ENCODE measurements at places on chromosomes 5 and 9. TPM values are rescaled to one million over a fixed set of nuclear protein-coding genes. Genes with fewer than 3 reads are reported as not detected.

CDX1 gene
- total RNA-seq = not detected

GRCh38 chr5:1279443-1280151 is 15.3 kb downstream of the TERT start:
- no peak for DNase-seq

DNA sequence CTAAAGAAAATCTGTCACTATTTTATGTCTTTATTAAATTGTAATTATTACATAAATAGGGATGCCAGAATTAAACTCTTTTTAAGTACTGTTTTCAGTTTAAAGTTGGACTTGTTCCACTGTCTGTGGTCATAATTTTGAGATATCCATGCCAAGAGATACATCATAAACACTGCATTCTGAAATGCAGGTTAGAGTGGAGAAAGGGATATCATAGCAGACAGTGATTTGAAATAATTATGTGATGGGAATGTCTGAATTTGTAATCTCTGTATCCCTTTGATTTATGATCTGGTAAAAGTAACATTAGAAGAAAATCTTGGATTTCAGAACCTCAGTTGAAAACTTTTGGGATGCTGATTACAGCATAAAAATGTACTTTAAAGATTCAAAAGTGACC is 222.1 kb downstream of the GOLPH3 start:
- DNase-seq = no peak

GRCh38 chr5:166493612-166494011 is 1797.8 kb upstream of the WWC1 start:
- no peak for DNase-seq

ABHD17B gene
- total RNA-seq = 12.0 TPM

FAM78A gene
- total RNA-seq = 2.5 TPM

SMIM33 gene
- total RNA-seq = not detected

PCDHGA5 gene
- 8.6 TPM for total RNA-seq

- DNase-seq = no peak
These were observed 16.6 kb upstream of the CAVIN4 start for GRCh38 chr9:100561256-100561655.

GRCh38 chr5:31098811-31099210 is 94.7 kb upstream of the CDH6 start:
- no peak for DNase-seq

- DNase-seq = no peak
These were observed 33.9 kb upstream of the GLIS3 start for GRCh38 chr9:4333787-4334186.

GRCh38 chr5:147432323-147432722 is 77.5 kb downstream of the DPYSL3 start:
- DNase-seq = no peak

SH3GL2 gene
- total RNA-seq = not detected

Measured in vagina (tissue), 2 donors.